NCI-H510A (cell line): ENCODE measurements at places on chromosomes 2 and 18.

- DNase-seq, result no peak
Observed at GRCh38 chr18:75132931-75133525, 75.9 kb downstream of the PTGR3 start.

DNA sequence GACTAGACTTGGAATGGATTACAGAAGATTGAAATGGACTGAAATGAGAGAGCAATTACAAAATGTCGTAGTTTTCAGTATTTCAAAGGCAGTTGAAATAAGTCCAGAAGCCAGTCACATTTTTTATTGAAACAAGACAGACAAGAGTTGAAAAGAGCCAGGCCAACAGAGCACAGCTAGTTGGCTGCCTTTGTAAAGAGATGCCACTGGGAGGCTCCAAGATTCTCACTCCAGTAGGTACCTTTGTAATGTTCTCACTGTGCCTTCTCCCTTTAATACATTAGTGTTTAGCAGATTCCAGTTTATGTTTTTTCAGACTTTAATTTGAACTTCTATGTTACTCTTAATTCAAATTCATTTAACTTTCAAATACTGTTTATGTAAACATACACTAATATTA, 234.8 kb downstream of the DSEL start:
- DNase-seq, result no peak

GRCh38 chr2:48496849-48497248, 33.1 kb upstream of the STON1 start:
- DNase-seq, result no peak

GRCh38 chr2:85179541-85179940, 46.3 kb downstream of the TCF7L1 start:
- DNase-seq, result no peak

DNA sequence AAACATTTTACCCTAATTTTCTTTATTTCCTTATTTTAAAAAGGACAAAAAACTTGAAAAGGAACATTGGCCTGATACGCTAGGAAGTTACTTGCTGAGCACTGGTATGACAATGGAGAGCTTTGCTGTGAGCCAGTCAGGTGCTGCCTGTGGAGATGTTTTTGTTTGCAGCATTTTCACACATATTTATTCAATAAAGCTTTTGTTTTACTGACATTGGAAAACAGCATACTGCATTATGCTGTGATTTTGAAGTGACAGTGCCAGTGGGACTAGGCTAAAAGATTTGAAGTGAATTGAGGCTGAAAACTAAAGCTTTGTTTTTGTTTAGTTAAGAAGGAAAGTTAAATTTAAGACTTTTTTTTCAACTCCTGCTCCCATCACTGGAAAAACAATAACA, 470.7 kb upstream of the ZEB2 start:
- DNase-seq, result no peak

- DNase-seq, result no peak
Observed at GRCh38 chr18:49160079-49160930, 209.5 kb upstream of the SMAD7 start.
